Endothelial cell of umbilical vein (primary cell): ENCODE measurements at places on chromosomes 12 and 14.

- no peak for DNase-seq
These were observed 247.4 kb downstream of the NRXN3 start for GRCh38 chr14:78417532-78417931.

DNA sequence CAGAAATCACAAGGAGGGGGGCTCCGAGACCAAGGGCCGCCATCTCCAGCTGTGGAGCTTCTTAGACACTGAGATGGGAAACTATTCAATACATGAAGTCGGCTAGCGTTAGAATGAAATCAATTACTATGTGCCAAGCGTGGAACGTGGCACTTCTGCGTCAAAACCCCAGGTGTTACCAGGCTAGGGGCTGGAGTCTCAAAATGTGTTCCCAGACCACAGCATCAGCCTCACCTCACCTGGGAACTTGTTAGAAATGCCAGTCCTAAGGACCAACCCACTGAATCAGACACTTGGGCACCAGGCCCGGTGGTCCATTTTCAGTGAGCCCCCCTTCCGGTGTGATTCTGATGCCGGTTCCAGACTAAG, 5.0 kb upstream of the SETD1B start:
- no peak for DNase-seq

DNA sequence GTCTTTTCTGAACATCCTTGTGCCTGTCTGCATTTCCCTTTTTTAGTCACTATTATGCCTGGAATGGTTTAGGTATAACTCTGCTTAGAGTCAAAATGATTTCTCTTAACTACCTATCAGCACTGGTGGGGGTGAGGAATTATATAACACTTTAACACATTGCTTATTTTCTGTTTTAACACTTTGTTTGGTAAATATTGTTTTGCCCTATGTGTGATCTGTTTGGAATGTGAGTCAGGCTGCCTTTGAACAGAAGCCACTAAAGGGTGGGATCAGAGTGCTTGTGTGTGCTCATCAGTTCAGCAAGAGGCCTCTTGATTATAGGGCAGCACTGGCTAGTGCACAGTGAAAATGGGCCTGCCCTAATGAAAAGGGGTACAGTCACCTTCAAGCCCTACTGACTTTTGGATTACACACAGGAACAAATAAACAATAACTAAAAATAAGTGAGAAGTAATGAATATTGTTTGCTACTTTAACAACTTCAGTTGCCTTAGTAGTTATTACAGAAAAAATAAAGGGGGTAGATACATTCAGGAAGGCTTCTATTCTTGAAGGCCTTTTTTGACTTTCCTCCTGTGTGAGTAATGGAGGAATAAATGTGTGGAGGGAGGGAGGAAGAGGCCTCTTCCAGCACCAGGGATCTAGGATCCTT, 23.2 kb downstream of the NGDN start:
- DNase-seq = no peak

GRCh38 chr14:36111822-36112583, 64.5 kb downstream of the PTCSC3 start:
- DNase-seq = no peak

GRCh38 chr12:79689061-79689476, 1.7 kb downstream of the PAWR start:
- DNase-seq = no peak
